ENCODE measurements at places on chromosomes 13 and 19.
A peak's percentile ranks its signal among the peaks of the same experiment; 100 is the strongest.

GRCh38 chr19:5093948-5094718 lies 125.2 kb downstream of the KDM4B start:
- no peak for DNase-seq

DNA sequence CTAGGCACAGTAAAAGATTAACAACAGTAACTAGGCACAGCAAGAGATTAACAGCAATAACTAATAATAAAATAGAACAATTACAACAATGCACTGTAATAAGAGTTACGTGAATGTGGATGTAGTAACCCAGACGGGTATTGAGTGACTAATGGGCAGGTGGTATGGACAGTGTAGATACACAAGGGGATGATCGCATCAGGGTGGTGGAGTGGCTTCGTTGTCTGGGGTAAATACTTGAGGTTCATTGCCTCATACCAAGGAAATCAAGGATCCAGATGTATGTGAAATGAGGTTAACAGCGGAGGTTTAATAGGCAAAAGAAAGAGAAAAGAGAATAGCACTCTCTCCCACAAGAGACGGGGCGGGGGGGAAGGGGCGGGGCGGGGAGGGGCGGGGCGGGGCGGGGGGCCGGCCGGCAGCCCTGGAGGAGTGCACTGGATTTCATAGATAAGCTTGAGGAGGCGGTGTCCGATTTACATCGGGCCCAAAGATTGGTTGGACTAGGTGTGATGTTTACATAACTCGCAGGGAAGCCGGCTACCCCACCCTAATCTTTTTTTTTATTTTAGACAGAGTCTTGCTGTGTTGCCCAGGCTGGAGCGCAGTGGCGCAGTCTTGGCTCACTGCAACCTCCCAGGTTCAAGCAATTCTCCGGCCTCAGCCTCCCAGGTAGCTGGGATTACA lies 106.3 kb downstream of the KCTD15 start:
- no peak for DNase-seq

DNA sequence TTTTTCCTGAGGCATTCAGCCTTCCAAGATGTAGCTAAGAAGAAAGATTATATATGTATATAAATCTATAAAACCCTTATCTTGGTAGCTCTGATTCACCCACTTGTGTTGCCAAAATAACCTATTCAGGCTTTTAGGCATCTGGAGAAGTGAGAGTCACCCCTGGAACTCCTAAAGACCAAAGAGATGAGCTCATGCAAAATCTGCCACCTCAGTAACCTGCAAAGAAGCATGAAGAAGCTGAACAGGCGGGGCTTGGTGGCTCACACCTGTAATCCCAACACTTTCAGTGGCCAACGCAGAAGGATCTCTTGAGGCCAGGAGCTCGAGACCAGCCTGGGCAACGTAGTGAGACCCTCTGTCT lies 393.7 kb downstream of the FOXO1 start:
- DNase-seq: peak; percentile 50

DNA sequence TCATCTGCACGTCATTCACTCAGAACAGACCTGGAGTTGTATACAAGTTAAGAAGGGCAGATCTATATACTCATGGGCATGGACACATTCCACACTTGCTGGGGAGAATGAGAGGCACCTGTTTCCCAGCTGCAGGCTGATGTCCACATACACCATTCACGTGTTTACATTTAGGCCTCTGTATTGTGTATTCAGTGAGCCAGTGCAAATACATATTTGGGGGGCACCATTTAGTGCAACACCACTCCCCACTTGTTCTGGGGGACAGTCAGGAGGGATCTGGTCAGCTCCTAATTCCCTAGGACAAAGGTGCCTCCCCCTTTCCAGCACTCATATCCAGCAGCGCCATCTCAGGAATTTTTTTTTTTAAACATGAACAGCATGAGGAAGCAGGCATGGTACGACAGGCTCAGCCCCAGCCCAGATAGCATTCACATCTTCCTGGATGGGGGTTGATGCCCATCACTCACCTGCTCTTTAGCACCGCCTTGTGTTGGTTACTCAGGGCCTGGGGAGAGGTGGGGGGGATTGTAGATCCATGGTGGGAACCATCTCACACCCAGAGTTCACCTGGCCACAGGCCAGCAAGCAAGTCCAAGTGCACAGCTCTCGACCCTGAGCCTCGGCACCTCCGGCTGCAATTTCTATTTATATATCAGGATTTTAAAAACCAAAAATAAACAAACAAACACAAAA lies 56.9 kb upstream of the ZNF254 start:
- no peak for DNase-seq

DNA sequence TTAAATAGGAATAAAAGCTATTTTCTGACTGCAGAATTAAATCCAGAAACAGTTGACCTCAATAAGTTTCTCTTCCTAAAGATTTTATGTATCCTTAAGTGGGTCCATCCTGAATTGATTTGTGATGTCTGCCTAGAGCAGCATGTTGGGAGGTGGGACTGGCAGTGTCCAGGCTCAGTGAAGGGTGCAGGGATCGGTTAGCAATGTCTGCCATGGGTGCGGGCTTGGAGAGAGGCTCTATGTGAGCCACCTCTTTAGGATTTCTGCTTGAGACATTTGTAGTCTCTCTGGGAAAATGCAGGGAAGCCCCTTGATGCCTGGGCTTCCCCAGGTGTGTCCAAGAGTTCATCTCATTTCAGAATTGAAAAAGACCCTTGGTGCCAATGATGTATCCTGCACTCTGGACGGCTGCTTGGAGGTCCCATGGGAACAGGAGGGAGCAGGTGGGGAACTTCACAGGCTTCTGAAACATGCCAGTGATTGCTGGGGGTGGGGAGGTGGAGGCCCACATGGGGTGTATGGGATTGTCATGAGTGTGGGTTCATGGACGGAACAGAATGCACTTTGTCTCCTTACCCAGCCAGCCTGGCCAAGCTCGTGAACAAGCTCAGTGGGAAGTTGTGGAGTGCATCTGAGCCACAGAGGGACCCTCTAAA lies 6.2 kb upstream of the COLGALT1 start:
- DNase-seq: no peak

DNA sequence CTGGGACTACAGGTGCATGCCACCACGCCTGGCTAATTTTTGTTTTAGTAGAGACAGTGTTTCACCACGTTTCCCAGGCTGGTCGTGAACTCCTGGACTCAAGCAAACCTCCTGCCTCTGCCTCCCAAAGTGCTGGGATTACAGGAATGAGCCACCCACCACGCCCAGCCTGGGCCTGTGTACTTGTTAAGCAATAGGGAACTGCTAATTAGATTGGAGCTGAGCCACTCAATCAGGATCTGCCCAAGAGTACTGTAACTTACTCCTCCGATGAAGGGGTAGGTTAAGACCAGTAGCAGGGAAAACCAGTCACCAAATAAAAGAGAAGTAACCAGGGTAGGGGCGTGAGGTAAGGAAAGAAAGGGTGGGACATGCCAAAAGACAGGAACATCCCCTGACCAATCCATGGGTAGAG lies 2.3 kb downstream of the DDX39A start:
- no peak for DNase-seq

- peak; percentile 20 for DNase-seq
Measured at GRCh38 chr13:20127562-20128458, 33.0 kb downstream of the GJA3 start.

DNA sequence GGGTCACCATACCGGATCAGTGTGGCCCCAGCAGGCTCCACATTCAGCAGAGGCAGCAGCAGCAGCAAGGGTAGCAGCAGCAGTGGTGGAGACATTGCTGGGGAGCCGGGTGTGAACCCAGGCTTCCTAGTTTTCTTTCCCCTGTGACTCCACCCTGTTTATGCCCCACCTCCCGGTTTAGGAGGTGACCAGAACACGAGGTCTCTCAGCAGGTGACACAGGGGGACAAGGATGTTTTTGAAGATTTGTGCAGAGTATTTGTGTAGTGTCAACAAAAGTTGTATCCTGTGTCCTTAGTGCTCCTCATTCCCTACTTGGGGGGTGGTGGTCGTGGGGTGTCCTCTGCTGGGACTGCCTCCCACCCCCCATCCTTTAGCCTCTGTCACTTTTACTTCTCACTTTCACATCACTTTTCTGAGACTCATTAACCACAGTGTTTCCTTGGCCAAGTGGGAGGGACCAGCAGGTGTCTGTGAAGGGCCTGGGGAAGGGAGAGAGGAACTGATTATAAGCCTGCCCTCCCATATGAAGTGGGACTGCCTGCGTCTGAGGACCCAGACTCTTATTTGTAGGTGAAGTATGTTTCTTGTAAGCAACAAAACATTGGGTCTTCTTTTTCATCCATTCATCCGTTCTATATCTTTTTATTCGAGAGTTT lies 15.6 kb upstream of the KCNC3 start:
- DNase-seq: no peak

- DNase-seq: peak; percentile 14
Measured at GRCh38 chr19:6765738-6766356, 1.4 kb downstream of the SH2D3A start.

GRCh38 chr13:102726430-102726829 lies 31.6 kb upstream of the METTL21C start:
- no peak for DNase-seq

GRCh38 chr13:112209711-112210110 lies 142.8 kb downstream of the SOX1 start:
- no peak for DNase-seq

DNA sequence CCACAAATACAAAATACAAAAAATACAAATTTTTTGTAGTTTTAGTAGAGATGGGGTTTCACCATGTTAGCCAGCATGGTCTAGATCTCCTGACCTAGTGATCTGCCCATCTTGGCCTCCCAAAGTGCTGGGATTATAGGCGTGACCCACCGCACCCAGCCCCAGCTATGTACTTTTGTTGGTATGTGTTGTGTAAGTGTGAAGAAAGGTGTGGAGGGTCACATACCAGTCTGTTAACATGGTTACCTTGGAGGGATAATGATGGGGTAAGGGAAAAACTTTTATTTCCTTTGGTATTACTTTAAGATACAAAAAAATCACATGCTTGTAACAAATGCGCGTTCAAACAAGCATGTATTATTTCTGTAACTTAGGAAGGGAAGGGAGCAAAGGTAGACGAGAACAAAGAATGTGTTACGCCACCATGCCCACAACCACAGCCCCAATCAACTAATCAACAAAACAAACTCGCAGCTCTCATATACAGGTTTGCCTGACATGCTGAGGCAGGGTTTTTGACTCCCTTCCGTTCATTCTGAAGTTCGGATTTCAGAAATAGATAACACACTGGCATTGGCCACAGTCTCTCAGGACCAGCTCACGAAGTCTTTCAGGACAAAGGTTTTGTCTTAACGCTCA lies 13.5 kb upstream of the VWA8 start:
- DNase-seq: no peak

DNA sequence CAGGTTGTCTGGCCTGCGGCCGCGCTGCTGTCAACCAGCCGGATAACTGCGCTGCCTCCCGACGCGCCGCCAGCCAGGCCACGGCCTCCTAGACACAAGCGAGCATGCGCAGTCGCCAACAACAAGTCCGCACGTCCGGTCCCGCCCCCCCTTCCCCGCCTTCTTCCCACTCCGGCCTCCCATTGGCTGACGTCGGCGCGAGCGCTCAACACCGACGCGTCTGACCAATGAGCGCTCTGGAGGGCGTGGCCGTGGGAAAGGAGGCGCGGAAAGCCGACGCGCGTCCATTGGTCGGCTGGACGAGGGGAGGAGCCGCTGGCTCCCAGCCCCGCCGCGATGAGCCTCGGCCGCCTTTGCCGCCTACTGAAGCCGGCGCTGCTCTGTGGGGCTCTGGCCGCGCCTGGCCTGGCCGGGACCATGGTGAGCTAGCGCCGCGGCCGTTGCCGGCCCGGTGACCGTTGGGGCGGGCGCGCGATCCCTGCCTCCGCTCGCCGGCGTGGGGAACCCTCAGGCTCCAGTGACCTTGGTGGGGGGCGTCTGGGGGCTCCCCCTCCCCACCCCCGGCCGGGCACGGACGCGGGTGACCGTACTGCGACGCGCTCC lies at the start of gene GPX4:
Gene GPX4, plus strand, starts transcription at position 287 of the 603 bp plus-strand sequence. Its CDS starts 50 bp downstream, at position 337.
- DNase-seq: peak; percentile 99

GRCh38 chr13:21752501-21752900 lies 81.6 kb downstream of the FGF9 start:
- no peak for DNase-seq

- DNase-seq: peak; percentile 39
Measured at GRCh38 chr19:9883231-9883758, 48.2 kb downstream of the PIN1 start.

DNA sequence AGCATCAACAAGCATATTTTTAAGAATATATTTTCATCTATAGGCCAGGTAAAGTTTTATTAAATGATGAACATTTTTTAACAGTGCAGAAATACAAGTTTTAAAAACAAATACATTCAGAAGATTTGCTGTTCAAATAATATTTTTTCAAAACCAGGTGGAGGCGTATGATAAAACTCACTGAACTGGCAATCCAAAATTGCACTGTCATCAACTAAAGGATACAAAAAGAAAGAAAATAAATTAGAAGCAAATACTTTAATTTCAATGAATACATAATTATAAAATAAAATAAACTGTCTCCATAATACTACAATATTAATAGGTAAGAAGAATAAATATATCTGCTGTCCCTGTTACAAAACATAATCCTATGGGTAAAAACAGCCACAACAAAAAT lies 21.2 kb downstream of the SPRYD7 start:
- no peak for DNase-seq

DNA sequence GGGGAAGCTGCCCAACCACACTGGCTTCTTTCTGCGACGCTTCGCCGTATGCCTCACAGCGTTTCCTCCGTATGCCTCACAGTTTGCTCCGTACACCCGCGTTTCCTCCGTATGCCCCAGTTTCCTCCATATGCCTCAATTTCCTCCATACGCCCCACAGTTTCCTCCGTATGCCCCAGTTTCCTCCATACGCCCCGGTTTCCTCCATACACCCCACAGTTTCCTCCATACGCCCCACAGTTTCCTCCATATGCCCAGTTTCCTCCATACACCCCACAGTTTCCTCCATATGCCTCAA lies 22.6 kb downstream of the GAS6 start:
- DNase-seq: no peak

DNA sequence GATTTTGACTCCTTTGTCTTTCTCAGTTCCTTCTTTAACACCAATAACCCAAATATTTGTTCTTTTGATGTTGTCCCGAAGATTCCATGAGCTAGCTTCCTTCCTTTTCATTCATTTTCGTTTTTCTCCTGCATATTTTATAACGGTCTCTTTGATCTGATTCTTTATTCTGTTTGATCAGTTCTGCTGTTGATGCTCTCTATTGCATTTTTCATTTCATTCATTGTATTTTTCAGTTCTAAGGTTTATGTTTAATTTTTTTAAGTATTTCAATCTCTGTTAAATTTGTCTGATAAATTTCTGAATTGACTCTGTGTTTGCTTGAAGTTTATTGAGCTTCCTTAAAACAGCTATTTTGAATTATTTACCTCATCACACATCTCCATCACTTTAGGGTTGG lies 68.4 kb upstream of the LRCH1 start:
- no peak for DNase-seq

- DNase-seq: no peak
Measured at GRCh38 chr13:75960538-75960994, 324.4 kb downstream of the LMO7 start.

- DNase-seq: no peak
Measured at GRCh38 chr19:35059006-35059798, 17.7 kb downstream of the HPN start.

GRCh38 chr13:67493835-67494234 lies 263.7 kb upstream of the PCDH9 start:
- no peak for DNase-seq
